ENCODE measurements at places on chromosomes 3 and 15.

DNA sequence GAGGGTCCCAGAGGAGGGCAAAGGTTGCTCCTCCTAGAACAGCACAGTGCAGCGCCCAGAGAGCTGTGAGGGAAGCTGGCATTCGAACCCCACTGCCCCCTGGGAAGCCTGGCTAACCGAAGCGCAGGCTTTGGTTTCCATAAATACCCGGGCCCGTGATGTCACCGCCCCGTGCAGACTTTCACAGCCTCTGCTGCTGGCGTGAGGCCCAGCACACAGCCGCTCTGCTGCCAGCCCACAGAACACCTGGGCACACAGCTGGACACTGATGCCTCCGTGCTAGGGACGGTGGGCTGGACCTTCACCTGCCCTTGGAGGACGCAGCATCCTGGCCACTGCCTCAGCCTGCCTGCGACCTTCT is 1.0 kb downstream of the IQSEC1 start:
- DNase-seq, result no peak

DNA sequence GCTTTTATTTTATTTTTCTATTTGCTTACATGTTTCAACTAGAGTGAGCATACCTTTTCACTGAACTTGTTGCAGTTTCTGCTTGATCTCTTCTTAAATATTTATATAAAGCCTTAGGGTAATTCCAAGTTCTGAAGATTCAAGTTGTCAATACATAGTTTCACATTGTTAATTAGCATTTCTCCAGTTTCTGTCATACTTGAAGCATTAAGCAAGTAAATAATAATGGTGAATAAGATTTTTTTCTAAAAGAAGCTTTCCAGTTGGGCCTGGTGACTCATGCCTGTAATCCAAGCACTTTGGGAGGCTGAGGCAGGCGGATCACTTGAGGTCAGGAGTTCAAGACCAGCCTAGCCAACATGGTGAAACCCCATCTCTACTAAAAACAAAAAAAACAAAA is 53.9 kb downstream of the CALML4 start:
- DNase-seq, result no peak

DNA sequence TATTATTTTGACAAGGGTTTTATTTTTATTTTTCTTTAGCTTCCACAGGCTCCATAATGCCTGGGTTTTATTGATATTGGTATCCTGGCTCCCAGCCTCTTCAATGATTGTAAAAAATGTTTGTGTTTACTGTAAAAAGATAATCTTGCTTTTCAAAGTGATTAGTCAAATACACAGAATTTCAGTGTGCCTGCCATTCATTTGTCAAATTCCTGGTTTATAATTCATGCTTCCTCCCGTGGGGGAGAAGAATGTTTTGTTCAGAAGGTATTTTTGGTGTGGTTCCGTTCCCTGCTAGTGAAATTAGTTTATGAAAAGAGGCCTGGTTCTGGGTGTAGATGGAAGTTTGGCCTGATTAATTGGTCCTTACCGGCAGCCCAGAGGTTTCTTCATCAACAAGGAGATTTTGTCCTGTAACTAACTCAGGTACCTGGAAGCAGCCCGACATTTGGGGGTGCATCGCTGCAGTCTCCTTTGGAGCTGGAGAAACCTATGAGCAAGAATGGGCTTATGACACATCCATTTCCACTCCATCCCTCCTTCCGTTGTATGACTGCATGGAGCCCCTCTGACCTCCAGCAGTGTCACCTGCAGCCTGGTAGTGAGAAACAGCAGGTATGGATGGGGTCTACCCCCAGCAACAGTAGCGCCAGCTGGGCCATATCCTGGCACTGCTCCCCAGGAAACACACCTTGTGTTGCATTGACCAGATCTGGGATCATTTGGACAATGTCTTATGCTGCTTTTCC is 101.5 kb downstream of the PGPEP1L start:
- DNase-seq, result peak; percentile 33

DNA sequence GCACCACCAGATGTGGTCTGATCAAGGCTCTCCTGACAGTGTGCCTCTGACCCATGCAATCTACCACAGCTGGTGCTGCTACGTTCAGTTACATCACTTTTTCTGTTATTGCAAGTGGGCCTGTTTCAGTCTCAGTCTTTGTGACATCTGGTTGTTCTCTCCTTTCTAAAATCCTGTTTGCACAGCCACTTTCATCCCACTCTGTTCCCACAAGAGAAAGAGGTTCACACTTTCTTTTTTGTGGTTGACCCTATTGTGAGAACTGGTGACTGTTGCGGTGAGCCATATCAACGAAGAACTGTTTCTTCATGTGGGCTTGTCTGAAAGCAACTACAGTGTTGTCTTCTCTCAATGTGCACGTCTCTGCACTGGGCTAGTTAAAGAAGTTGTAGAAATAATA is 342.8 kb upstream of the ARPP21 start:
- DNase-seq, result peak; percentile 15

GRCh38 chr3:147431751-147432150 is 22.6 kb downstream of the ZIC1 start:
- no peak for DNase-seq

- no peak for DNase-seq
Measured at GRCh38 chr3:30277494-30277893, 328.9 kb upstream of the TGFBR2 start.

DNA sequence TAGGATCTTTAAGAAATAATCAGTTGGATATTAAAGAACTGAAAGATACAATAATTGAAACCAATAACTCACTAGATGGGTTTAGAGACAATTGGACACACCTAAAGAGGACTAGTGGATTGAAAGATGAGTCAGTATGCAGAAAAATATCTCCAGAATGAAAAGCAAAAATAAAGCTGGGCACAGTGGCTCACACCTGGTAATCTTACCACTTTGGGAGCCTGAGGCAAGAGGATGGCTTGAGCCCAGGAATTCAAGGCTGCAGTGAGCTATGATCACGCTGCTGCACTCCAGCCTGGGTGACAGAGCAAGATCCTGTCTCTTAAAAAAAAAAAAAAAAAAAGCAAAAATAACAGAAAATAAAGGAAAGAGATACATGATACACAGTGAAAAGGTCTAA is 37.4 kb upstream of the CCDC174 start:
- DNase-seq, result no peak

DNA sequence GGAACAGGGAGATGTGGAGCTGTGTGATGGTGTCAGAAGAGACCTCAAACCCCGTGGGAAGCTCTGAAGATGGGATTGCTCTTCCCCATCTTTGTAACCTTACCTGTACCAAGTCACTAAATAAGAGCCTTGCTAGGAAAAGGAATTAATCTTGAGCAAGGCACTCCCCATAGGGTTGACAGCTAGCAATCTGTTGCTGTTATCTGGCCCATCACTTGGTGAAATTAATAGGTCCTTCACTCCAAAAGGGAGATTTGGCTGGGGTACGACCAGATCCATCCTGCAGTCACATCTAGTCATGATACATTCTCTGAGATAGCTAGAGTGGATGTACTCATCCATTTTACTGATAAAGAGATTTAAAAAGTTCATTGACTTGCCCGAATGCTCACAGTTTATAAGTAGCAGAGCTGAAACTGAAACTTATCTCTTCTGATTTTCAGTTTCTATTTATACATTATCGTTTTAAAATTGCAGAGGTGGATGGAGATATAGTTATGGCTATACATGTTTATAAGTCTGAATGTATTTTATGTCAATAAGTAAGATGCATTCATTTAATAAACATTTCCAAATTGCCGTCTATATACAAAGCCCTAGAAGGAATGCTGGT is 299.1 kb upstream of the MCTP2 start:
- DNase-seq, result no peak

GRCh38 chr3:41324156-41324475 is 124.8 kb downstream of the CTNNB1 start:
- no peak for DNase-seq

DNA sequence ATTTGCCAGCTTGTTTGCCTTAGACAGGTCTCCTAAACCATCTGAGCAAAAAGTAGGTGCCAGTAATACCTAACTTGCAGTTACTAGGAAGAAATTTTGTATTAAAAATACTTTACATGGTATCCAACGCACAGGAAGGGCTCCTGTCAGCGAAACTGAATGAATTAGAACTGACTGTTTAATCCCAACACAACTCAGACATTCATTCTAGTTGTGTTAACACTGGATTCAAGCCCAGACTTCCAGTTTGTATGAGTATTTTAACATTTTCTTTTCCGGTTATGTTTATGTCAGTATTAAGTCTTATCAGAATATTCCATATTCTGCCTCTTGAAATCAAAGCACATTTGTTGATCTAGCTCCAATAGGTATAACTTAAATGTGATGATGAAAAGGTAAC is 82.0 kb upstream of the SOX2 start:
- no peak for DNase-seq
